ENCODE measurements at places on chromosomes 16 and 17.

DNA sequence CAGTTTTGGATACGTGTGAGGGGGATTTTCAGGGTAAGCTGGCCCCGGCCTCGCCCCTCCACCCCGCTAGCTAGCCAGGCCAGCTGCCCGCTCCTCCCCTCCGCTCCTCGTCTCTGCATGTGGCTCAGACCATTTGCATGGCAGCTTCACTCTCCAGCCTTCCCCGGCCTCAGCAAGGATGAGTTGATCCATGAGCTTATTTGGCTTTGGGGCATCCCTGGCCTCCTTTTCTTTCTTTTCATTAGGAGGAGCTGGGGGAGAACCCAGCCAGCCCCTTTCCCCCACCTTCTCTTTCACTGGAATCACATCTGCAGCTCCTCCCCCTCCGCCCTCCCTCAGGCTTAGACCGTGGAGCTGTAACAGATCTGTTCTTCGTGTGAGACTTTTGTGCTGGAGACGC is 30.7 kb downstream of the ELAC2 start:
- no peak for DNase-seq

- DNase-seq = no peak
These were observed 2.8 kb upstream of the CACNG1 start for GRCh38 chr17:67041531-67041930.

DNA sequence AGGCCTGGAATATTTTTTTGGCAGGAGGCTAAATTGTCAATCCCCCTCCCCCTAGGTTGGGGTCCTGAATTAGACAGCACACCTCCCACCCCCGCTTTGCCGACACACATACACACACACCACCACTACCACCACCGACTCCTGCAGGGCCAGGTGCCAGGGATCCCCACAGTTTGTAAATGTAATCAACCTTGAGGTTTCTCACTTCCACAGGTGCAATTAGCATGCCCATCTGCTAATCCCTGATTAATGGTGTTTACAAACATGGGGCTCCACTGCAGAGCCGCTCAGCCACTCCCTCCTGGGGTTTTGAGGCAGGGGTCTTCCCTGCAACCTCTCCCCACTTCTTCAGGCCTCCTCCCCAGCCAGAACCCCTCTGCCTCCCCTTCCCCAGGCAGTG is 11.8 kb downstream of the MRM1 start:
- DNase-seq = no peak

DNA sequence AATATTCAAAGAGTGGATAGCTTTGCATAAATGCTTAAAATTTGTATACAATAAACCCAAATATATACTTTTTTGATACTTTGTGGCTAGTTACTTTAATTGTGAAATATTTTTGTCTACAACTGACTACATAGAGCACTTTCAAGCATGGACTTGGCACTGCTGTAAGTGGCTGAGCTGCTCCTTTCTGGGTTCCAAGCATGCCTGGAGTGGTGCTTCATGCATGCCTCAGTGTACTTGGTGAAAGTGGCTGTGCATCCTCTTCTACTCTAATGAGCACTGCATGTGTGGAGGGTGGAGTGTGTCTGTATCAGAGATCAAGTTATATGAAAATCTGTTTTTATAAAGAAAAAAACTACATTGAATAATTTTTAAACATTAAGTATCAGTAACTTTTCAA is 94.1 kb downstream of the OMG start:
- no peak for DNase-seq

GRCh38 chr16:5175266-5175665 is 77.7 kb upstream of the EEF2KMT start:
- DNase-seq = no peak
